ENCODE measurements at places on chromosomes 4 and X.

GRCh38 chr4:9906996-9907395 lies 114.3 kb downstream of the SLC2A9 start:
- no peak for DNase-seq

DNA sequence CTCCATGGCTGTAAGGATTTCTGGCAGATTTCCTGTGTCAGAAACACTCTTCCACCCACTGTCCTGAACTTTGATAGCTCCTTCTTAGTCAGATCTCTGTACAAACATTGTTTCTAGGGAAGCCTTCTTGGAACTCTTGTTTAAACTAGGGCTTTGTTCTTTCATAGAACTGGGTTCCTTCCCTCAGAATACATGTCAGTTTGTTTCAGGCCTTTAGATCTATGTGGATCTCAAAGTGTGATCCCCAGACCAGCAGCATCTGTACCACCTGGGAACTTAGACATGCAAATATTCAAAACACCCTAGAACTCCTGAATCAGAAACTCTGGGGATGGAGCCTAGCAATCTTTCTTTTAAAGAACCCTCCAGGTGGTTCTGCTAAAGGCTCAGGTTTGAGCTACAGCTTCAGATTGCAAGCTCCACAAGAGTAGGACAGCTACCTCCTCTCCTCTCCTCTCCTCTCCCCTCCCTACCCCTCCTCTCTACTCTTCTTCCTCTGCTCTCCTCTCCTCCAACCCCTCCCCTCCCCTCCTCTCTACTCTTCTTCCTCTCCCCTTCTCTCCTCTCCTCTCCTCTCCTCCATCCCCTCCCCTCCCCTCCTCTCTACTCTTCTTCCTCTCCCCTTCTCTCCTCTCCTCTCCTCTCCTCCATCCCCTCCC lies 12.7 kb downstream of the RASSF6 start:
- peak; percentile 33 for DNase-seq

DNA sequence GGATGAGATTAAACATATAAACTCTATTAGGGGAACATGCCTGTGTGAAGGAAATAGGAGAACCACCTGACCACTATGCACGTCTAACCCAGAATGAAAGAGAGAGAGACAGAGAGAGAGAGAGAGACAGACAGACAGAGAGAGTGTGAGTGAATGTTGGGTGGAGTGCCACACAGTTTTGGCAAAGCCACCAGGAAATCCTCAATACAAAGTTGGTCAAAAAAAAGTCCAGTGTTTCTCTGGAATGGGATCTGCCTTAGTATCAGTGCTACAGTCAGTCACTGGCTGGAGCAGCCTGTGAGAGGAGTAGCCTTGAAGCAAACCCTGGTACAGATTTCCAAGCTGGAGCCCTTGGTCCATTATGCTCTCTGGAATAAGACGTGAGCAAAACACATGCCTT lies 91.7 kb downstream of the GC start:
- no peak for DNase-seq

GRCh38 chr4:26294904-26295303 lies 25.9 kb upstream of the RBPJ start:
- no peak for DNase-seq

DNA sequence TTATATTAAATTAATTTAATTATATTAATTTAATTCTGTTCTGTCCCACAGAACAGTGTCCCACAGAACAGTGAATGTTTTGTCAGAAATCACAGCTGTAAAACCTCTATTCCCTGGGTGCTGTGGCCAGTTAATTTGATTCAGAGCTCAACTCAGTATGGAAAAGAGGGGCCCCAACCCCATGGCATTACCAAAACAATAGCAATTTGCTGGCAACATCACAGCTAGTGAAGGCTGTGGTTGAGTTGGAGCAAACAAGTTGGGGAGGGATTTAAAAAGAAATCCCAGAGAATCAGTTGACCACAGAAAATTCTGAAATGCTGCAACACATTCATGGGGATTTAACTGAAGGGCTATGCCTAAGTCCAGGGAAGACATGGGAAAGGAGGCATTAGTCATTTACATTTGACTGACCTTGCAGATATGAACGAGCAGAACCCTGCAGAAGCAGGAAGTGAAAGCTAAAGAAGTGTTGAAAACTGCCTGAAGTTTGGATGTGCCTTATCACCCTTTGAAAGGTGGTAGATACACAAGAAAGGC lies 30.1 kb downstream of the PDHA2 start:
- no peak for DNase-seq

GRCh38 chr4:98512918-98513317 lies 145.5 kb downstream of the TSPAN5 start:
- DNase-seq: no peak

All from COLO829 (cell line).